ENCODE measurements at places on chromosomes 7 and 10.
A peak's percentile ranks its signal among the peaks of the same experiment; 100 is the strongest.

- no peak for DNase-seq
Observed at GRCh38 chr7:41039981-41040380, 662.9 kb downstream of the INHBA start.

DNA sequence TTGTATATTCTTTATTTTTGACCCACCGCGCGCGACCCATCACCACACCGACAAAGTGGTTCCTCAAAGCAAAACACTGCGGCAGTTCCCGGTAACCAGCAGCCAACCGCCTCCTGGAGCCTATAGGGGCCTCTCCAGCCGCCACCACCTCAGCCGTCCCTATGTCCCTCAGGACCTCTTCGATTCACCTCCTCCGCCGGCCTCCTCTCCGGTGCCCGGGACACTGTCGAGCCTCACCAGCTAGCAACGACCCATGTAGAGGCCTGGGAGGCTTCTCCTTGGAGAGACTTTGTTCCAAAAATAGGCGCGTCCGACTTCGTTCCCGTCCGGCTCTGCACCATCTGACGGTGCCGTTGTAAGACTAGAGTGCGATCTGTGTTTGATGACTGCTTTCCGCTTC is 158.8 kb downstream of the HGF start:
- no peak for DNase-seq

- no peak for DNase-seq
Observed at GRCh38 chr10:74924251-74924963, 98.0 kb downstream of the KAT6B start.

GRCh38 chr10:6928586-6928985 is 348.5 kb upstream of the PRKCQ start:
- no peak for DNase-seq

DNA sequence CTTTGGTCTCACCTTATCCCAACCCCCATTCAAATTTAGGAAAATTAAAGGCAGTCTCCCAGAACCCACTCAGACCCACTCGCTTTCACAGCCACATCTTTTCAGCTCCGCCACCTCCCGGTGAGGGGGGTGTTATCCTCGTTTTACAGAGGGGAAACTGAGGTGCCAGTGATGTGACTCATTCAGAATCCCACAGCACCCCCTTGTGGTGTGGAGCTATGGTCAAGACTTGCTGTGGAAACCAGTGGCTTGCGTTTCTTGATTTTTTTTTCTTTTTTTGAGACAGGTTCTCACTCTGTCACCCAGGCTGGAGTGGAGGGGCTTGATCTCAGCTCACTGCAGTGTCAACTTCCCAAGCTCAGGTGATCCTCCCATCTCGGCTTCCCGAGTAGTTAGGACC is 27.6 kb downstream of the SLC35G1 start:
- DNase-seq = peak; percentile 10

DNA sequence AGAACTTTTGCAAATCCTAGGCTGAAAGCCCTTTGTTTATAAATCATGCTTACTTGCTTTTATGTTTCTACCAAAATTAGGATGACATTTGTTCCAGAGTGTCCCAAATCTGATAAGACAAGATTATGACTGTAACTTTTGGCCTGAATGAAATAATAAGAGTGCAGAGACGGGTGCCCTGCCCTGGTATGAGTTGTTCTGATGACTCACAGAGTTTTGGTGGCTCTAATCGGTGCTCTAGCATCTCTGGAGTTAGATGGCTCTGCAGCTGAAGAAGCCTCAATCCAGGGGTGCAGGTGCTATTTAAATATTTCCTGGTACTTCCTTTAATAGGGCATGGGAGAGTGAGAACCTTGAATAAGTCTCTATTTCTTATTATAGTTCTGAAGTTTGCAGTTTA is 102.2 kb upstream of the ELMO1 start:
- no peak for DNase-seq

GRCh38 chr10:92839191-92840085 is 8.9 kb upstream of the EXOC6 start:
- no peak for DNase-seq

- no peak for DNase-seq
Observed at GRCh38 chr7:106520962-106521514, 139.9 kb downstream of the CCDC71L start.

DNA sequence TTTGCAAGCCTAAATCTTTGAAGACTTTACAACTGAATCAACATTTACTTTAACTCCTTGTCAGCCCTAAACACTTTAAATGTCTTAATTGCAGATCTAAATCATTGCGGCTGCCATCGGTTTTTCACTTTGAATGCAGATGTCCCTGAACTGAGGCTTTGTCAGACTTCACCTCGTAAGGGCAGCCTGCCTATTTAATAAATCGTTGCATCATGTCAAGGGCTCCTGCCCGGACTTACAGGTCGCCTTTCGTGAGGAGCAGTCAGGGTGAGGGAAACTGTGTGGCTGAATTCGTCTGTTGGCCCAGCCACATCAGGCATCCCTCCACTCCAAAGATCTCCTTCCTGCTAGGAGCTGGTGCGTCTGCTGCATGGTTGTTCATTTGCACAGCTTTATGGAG is 368.2 kb upstream of the NPVF start:
- DNase-seq = no peak

DNA sequence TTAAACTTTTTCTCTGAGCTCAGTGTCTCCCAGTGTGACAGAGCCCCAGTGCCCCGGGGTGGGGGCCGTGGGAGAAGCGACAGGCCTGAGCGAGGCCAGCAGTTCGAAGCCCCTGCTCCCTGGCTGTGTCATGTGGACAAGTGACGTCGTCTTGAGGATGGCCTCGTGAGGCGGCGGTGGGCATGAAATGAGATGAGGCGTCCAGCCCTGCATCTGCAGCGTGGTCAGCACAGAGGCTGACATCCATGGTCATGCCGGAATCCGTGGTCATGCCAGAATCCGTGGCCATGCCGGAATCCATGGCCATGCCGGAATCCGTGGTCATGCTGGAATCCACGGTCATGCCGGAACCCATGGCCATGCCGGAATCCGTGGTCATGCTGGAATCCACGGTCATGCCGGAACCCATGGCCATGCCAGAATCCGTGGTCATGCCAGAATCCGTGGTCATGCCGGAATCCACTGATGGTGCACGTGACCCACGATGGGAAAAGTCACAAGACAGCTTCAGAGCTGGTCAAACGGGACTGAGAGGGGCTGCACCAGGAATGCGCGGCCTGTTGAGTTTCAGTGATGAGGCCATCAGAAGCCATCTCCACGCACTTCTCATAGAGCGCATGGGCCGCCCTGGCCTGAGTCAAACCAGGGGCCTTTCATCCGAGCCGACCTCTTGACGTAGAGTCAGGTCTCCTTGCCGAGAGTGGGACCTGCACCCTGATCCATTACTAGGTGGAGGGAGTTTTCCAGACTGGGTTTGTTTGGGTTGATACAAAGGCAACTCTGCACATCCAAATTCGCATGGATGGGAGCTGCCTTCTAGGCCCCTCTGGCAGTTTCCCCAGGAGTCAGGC is 342.5 kb downstream of the PTPRN2 start:
- no peak for DNase-seq

- no peak for DNase-seq
Observed at GRCh38 chr10:57026307-57026706, 665.2 kb upstream of the ZWINT start.

DNA sequence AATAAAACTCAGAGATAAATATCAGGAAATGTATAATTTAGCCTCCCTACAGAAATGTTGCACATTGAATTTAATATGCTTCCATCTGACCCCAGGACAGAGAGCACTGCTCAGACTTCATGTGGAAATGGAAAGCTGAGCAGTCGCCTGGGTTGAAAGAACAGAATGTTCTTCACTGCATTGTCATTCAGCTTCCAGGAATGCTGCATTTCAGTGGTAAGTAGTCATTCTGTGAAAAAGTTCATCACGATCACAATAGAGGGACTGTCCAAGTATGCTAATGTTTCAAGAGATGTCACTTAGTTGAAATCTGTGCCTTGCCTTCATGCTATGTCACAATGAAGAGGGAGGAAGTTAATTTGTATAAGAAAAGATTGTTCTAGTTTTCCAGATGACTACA is 147.3 kb downstream of the NRCAM start:
- no peak for DNase-seq

GRCh38 chr7:91103363-91103762 is 160.9 kb upstream of the FZD1 start:
- no peak for DNase-seq

DNA sequence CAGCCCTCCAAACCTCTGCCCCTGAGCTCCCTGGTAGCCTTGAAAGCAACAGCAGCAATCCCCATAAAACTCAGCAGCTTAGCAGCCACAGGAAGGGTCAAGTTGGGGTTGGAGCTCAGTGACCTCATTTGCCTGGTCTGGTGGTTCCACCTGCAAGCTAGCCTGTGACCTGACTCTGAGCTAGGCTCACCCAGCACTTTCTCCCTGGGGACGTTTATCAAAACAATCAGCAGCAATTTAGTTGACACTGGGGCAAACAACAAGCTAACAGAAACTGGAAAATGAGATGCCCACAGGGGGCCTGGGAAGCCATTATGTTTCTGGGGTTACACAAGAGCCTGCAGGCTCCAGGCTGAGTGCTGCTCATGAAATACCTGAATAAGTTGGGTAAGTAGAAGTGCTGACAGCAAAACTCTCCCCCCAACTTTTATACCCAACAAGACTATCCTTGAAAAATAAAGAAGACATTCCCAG is 22.4 kb upstream of the CRYGN start:
- no peak for DNase-seq

DNA sequence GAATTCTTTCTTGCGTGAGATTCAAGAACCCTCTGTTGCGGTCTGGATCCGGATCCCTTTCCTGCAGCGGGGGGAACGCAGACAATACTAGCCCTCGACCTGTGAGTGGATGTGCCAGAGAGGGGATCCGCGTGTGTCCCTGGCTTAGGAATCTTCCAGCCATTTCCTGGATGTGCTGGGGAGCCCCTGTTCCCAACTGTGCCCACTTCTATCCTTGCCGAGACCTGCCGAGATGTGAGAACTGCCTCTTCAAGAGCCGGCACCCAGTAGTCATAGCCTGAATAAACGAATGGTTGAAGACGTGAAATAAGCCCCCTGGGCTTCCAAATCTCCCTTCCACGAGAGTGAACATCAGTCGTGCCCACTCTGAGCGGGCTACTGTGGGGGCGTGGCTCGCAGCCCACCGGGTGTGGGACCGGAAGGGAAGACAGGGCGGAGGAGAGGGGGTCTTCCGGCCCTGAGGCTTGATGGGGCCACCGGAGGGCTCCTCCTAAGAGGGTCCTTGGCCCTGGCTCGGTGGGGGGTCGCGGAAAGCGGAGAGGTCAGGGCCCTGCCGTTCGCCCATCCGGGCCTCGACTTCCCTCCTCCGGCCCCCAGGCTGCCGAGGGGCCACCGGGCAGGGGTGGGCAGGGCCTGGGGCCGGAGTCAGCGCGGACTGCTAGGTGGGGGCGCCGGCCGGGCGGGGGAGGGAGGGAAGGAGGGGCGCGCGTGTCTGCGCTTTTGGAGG is 1.3 kb upstream of the CCDC136 start:
- DNase-seq = no peak

GRCh38 chr7:154584352-154585252 is 418.3 kb downstream of the PAXIP1 start:
- no peak for DNase-seq

DNA sequence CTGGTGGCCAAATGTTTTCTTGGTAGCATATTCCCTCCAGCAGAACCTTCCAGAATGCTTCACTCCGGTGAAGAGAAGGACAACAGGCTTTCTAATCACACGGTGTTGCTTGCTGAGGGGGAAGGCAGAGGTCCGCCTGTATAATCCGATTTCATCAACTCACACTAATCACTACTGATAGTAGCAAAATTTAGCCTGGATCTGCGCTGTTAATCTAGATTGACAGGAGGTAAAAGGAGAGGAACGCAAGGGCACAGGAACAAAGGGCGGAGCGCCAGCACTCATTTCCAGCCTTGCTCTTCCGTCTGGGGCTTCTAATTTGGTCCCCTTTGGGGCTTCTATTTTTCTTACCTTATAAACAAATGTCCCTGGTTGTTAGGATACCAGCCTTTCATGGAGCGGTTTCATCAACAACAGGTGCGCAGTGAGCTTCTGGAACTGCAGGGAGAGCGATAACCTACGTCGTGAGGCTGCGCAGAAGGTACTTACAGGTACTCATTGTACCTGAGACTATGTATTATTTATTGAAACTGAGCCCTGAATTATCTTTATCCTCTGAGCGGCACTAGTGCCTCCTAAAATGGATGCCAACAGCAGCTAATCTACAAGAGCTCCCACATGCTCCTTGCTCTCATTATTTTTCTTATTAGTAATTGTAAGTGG is 150.6 kb downstream of the CACNB2 start:
- DNase-seq = no peak

DNA sequence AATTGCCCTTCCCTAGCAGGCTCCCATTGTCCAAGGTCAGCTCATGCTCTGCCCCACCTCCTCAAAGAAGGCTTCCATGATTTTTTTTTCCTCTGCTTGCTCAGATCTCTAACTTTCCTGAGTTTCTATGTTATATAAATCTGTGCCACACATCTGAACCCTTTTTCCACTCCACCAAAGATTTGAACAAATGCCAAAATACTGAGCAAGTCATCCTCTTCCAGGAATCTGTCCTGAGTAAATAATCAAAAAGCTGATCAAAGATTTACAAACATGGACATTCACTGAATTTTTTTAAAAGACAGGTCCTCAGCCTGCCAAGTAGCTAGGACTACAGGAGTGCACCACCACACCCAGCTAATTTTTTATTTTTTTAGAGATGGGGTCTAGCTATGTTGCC is 102.8 kb upstream of the ARID5B start:
- no peak for DNase-seq

GRCh38 chr7:69889338-69889975 is 291.2 kb downstream of the AUTS2 start:
- DNase-seq = no peak

DNA sequence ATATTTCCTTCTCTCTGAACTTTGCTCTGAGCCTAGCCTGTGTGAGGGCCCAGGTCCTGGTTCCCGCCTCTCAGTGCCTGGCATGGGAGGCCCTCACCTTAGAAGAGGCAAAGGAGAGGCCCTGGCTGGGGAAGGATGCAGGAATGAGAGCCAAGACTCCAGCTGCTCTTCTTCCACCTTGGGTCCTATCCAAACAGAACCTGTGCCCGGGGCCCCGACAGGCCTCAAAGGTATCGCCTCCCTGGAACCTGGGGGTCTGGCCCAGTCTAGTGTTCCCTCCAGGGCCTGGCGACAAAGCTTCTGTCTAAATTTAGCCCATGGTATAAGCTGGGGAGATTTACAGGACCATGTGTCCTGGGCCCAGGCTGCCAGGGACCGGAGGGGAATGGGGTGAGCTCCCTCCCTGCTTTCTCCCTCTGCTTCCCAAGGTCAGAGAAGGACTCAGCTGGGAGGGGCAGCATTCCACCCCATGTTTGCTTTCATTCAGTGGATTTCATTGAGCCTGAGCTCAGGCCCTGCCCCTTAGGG is 12.0 kb upstream of the CRHR2 start:
- DNase-seq = no peak

DNA sequence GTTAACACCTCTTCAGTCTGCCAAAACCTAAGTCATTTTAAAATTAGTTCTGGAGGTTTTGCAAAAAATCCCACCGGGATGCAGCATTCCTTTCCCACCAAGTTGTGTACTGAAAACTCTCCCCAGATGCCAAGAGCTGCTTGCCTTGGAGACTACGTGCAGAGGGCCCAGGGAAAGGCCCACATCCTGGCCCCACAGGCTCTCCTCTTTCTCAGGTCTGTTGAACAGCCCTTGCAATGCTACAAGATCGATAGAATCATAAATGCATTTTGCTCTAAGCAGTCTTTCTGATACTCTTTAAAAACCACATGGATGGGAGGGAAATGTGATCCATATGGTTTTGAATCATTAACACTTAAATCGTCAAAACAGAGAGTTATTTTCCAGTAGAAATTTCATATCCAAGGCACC is 126.7 kb upstream of the ZMIZ1 start:
- DNase-seq = no peak

Data from stimulated activated CD8-positive, alpha-beta memory T cell treated with anti-CD3 and anti-CD28 coated beads, Interleukin-7, amount 100 ng/mL, for 1 hour (primary cell).